ENCODE measurements at places on chromosomes 1 and 21.
A peak's percentile ranks its signal among the peaks of the same experiment; 100 is the strongest.

DNA sequence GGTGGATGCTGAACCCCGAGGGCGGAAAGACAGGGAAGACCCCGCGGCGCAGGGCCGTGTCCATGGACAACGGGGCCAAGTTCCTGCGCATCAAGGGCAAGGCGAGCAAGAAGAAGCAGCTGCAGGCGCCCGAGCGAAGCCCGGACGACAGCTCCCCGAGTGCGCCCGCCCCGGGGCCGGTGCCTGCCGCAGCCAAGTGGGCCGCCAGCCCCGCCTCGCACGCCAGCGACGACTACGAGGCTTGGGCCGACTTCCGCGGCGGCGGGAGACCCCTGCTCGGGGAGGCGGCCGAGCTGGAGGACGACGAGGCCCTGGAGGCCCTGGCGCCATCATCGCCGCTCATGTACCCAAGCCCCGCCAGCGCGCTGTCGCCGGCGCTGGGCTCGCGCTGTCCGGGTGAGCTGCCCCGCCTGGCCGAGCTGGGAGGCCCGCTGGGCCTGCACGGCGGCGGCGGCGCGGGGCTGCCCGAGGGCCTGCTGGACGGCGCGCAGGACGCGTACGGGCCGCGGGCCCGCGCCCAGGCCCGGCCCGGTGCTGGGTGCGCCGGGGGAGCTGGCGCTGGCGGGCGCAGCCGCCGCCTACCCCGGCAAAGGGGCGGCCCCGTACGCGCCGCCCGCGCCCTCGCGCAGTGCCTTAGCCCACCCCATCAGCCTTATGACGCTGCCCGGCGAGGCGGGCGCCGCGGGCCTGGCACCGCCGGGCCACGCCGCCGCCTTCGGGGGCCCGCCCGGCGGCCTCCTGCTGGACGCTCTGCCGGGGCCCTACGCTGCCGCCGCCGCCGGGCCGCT lies 20.7 kb downstream of the FOXO6 start:
- peak; percentile 50 for DNase-seq

GRCh38 chr1:52899445-52899894 lies 22.1 kb downstream of the ECHDC2 start:
- no peak for DNase-seq

DNA sequence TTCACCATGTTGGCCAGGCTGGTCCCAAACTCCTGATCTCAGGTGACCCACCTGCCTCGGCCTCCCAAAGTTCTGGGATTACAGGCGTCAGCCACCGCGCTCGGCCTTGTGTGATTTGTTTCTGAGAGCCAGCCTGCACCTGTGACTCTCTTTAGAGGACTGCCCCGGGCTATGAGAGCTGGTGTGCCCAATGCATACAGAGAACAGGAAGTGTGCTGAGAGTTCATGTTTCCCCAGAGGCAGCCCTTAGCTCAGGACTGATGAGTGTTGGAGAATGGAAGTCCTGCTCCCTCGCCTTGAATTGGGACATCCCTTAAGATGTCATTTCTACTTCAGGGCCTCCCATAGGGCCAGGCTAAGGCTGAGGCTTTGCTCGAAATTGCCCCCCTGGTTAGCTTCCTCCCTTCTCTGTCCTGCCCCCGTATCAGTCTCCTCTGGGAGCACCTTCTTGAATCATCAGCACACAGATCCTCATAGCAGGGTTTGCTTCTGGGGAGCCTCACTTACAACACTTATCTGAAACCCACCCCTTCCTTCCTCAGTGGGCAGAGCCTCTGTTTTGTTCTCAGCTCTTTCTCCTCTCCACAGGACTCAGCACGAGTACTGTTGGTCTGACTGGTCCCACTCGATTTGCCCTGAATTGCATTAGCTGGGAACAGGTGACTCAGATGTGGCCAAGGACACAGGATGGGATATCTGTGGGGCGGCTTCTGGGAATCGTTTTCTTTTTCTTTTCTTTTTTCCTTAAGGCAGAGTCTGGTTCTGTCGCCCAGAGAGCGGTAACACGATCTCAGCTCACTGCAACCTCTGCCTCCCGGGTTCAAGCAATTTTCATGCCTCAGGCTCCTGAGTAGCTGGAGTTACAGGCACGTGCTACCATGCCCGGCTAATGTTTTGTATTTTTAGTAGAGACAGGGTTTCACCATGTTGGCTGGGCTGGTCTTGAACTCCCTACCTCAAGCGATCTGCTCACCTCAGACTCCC lies 80.1 kb downstream of the UBIAD1 start:
- DNase-seq, result no peak

- no peak for DNase-seq
Observed at GRCh38 chr1:10302416-10302815, 92.0 kb downstream of the KIF1B start.

GRCh38 chr1:111030590-111030989 lies 66.9 kb upstream of the LRIF1 start:
- DNase-seq, result peak; percentile 32

GRCh38 chr1:42983253-42983652 lies 24.6 kb upstream of the SLC2A1 start:
- no peak for DNase-seq

- peak; percentile 19 for DNase-seq
Observed at GRCh38 chr1:168136709-168137514, at the start of gene GPR161. Gene GPR161, minus strand, starts transcription at chr1:168136930. Its CDS starts 32,080 bp downstream, at chr1:168104850.

GRCh38 chr21:43866659-43867331 lies 1.8 kb downstream of the AGPAT3 start:
- DNase-seq, result no peak

GRCh38 chr1:206089341-206089740 lies 27.8 kb downstream of the AVPR1B start:
- DNase-seq, result no peak

- no peak for DNase-seq
Observed at GRCh38 chr1:239833723-239834122, 258.0 kb upstream of the FMN2 start.

- no peak for DNase-seq
Observed at GRCh38 chr1:145961425-145962156, 2.8 kb downstream of the ANKRD34A start.

DNA sequence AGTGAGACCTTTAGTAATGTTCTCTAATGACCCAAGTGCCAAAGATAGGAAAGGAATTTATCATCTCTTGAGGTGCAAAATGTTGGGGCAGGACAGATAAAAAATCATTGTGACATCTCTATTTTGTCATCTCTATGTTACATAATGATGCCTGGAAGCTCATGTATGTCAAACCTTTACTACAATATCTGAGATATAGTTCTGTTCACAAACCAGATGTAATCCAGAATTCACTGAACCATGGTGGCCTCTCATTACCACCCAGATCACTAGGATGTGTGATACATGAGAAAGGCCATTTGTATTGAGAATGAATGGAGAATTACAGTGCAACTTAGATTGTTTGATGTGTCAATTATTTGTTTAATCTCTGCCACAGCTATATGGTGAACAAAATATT lies 22.0 kb upstream of the KCTD3 start:
- DNase-seq, result no peak

Data from H4 (cell line).